ENCODE measurements at places on chromosomes 6 and 20.

GRCh38 chr6:165159460-165159859 lies 149.9 kb downstream of the C6orf118 start:
- no peak for DNase-seq

- no peak for DNase-seq
These were observed 109.8 kb downstream of the CHD6 start for GRCh38 chr20:41508335-41508734.

- DNase-seq, result no peak
These were observed 202.7 kb upstream of the MARCKS start for GRCh38 chr6:113654396-113654795.

DNA sequence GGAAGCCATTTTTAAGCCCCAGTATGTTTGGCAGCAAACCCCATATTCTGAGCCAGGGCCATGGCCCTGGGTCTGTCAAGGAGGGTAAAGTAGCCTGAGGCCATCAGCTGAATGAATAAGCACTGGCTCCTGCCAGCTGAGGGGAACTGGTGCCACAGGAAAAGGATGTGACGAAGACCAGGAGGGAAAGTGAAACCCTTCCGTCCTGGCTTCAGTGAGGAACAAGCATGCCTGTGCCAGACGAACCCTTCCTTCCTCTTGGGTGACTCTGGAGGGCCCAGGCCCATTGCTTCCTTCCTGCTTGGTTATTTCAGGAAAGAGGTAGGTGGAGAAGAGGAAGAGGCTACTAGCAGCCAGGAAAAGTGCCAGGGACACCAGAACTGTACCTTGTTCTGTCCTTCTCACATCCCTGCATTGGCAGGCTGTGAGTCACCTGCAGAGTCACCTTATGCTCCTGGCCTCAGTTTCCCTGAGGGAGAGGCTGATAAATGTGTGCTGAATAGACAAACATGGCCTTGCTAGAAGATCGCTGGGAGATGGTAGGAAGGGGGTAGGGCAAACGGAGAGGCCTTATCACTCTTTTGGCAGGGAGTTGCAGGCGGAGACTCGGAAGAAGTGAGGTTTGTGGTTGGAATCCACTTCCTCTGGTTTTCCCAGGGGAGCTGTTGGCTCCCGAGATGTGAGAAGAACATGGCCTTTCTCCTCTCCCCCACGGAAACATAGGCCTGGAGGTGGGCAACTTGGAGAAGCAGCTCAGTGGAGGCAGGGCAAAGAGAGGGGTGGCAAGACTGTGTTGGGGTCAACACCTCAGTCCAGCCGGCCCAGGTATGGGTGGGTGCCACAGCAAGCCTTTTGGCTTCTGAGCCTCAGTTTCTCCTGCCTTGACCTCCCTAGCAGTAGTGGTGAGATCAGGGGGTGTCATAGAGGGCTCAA lies 37.4 kb downstream of the COX4I2 start:
- no peak for DNase-seq

GRCh38 chr6:14544666-14545065 lies 427.1 kb downstream of the CD83 start:
- DNase-seq, result no peak

GRCh38 chr6:153594871-153595270 lies 444.2 kb upstream of the OPRM1 start:
- DNase-seq, result no peak

- DNase-seq, result no peak
These were observed 99.0 kb upstream of the KCNG1 start for GRCh38 chr20:51121901-51122412.

DNA sequence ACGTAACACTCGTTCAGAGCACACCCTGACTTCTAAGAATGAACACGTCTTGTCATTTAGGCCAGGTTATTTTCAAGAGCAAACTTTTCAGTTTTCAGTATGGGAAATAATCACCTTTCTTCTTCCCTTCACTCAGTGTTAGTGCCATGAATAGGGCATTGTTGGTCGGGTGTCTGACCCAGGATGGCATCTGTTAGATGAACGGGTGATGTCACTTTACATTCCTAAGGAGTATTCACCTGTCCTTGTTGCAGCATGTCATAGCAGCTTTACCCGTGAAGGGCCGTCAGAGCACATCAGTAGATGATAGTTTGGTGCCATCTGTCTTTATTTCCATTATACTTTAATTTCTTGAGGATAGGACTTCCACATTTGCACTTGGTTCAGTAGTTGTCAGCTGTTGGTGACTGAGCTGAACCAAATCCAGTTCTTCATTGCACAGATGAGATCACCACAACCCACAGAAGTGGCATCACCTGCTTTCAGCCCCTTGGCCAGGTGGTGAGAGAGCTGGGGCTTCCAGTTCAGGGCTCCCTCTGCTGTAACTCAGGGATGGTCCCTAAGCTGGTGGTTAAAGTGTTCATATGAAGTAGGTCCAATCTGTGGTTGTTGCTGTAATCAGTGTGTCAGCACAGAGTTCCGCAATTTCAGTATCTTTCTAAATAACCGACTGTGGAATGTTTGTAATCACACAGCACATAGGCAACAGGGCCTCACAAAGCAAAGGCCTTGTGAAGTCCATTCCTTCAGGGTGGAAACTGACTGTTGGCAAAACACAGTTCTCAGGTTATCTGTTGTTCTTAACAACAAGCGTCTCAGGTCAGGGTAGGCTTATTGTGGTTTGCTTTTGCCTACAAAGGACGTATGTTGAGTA lies 68.2 kb downstream of the FAM120B start:
- no peak for DNase-seq

- no peak for DNase-seq
These were observed 584.1 kb downstream of the TFAP2A start for GRCh38 chr6:9830808-9831207.

DNA sequence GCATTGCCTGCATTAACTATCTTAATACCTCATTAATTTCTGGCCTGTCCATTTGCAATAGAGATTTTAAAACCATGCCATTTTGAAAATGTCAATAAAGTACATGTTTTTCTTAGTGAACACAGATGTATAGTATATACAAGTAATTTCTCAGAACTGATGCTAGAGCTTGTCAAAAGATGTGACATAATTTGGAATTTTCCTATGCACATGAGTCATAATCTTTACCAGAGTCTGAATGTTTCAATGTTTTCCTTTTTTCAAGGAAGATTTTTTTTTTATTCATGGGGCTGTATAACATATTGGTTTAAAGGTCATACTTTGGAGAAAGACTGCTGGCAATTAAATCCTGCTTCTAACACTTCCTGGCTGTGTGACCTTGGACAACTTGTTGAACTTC lies 1347.5 kb upstream of the ADGRB3 start:
- no peak for DNase-seq

- DNase-seq, result no peak
These were observed 484.9 kb downstream of the EPM2A start for GRCh38 chr6:145250436-145250835.

- no peak for DNase-seq
These were observed 271.4 kb downstream of the EYA4 start for GRCh38 chr6:133512410-133513016.

All from esophagus squamous epithelium (tissue), 5 donors.